ENCODE measurements at places on chromosomes 5 and 9.

DNA sequence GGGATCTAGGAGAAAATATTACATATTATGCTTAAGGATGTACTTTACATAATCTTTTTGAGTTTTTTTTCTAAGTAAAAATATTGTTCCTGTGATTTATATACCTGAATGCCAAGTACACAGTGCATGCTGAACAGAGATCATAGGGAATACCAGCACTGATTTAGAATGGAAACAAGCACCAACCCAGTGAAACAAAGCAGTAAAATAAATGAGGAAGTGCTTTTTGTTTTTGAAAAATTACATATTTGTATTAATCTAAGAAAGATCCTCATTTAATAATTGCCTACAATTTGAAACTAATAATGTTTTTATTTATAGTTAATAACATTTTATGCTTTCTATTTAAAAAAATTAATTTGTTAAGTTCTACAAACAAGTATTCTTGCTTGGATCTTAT is 18.0 kb downstream of the GARNL3 start:
- no peak overlapping the region for H3K4me3 ChIP-seq
- H3K4me1 ChIP-seq, result peaks cover 19% of the 10 kb centered on the region
- H3K36me3 ChIP-seq, result no peaks in the 10 kb centered on the region
- DNase-seq, result no peak
- H3K27ac ChIP-seq, result no peak overlapping the region
- no peaks in the 10 kb centered on the region for H3K27me3 ChIP-seq

GRCh38 chr9:109557481-109557880 is 59.4 kb upstream of the PTPN3 start:
- H3K27me3 ChIP-seq, result no peaks in the 10 kb centered on the region
- no peak overlapping the region for H3K27ac ChIP-seq
- peaks cover 6% of the 10 kb centered on the region for H3K4me1 ChIP-seq
- no peaks in the 10 kb centered on the region for H3K36me3 ChIP-seq
- no peak for DNase-seq

- peaks cover 38% of the 10 kb centered on the region for H3K4me1 ChIP-seq
- H3K36me3 ChIP-seq, result no peaks in the 10 kb centered on the region
- no peak for DNase-seq
- no peak overlapping the region for H3K4me3 ChIP-seq
- H3K27me3 ChIP-seq, result no peaks in the 10 kb centered on the region
Observed at GRCh38 chr9:518540-518939, 303.9 kb downstream of the DOCK8 start.

GRCh38 chr5:43268188-43268820 is 44.9 kb downstream of the HMGCS1 start:
- H3K4me3 ChIP-seq, result no peak overlapping the region
- no peak overlapping the region for H3K27ac ChIP-seq
- no peaks in the 10 kb centered on the region for H3K4me1 ChIP-seq
- no peaks in the 10 kb centered on the region for H3K36me3 ChIP-seq
- no peak for DNase-seq

DNA sequence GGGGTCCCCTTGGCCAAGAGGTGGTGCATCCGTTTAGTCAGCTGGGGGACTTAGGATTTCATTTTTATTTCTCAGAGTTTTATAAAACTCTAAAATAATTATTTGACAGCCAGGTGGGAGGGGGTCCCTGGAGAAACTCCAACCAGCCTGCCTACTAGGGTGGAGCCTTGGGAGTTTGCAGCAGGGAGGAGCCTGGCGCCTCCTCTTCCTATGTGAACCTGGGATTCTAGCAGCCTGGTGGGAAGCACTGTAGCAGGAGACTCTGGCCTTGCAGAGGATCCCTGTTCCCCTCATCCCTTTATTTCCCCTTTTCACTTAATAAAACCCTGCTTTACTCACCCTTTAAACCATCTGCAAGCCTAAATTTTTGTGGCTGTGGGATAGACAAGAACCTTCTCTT is 50.8 kb downstream of the FXN start:
- peaks cover 6% of the 10 kb centered on the region for H3K4me1 ChIP-seq
- H3K36me3 ChIP-seq, result no peaks in the 10 kb centered on the region
- H3K4me3 ChIP-seq, result no peak overlapping the region
- DNase-seq, result no peak
- H3K27me3 ChIP-seq, result no peaks in the 10 kb centered on the region
- H3K27ac ChIP-seq, result no peak overlapping the region

DNA sequence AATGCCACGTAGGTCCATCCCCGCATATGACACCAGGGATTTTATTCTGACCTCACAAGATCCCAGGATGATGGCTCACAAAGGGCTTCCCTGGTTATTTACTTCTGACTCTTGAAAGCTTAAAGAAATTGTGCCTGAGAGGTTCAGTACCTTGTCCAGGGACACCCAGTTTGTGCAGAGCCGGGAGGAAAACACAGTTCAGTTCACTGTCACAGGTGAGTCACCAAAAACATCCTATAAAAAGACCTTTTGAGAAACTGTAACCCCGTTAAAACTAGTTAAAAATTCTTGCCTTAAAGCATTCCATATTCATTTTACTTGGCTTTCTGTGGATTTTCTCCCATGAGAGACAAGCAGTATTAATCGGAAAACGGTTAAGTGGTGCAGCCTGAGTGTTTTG is 56.6 kb downstream of the ZNF510 start:
- H3K27me3 ChIP-seq, result no peaks in the 10 kb centered on the region
- H3K4me3 ChIP-seq, result no peak overlapping the region
- H3K4me1 ChIP-seq, result no peaks in the 10 kb centered on the region
- peaks cover 8% of the 10 kb centered on the region for H3K36me3 ChIP-seq

GRCh38 chr5:45512521-45512920 is 183.7 kb downstream of the HCN1 start:
- H3K27me3 ChIP-seq, result no peaks in the 10 kb centered on the region
- no peaks in the 10 kb centered on the region for H3K36me3 ChIP-seq
- H3K4me1 ChIP-seq, result no peaks in the 10 kb centered on the region
- H3K27ac ChIP-seq, result no peak overlapping the region
- H3K4me3 ChIP-seq, result no peak overlapping the region

DNA sequence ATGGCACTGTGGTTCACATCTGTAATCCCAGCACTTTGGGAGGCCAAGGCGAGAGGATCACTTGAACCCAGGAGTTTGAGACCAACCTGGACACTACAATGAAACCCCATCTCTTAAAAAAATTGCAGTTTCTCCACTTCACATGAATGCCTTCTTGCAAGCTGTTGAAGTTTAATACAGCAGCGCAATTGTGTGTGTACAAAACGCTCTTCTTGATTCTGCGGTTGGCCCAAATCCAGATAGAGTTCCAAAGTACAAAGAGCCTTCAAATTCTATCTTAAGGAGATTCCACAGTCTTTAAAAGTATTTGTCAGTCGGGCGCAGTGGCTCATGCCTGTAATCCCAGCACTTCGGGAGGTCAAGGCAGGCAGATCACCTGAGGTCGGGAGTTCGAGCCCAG is 9.3 kb upstream of the SETX start:
- no peaks in the 10 kb centered on the region for H3K27me3 ChIP-seq
- H3K36me3 ChIP-seq, result no peaks in the 10 kb centered on the region
- no peaks in the 10 kb centered on the region for H3K4me1 ChIP-seq
- no peak for DNase-seq
- H3K4me3 ChIP-seq, result no peak overlapping the region
- H3K27ac ChIP-seq, result no peak overlapping the region

GRCh38 chr5:132947671-132948070 is 15.8 kb downstream of the AFF4 start:
- no peaks in the 10 kb centered on the region for H3K27me3 ChIP-seq
- H3K36me3 ChIP-seq, result no peaks in the 10 kb centered on the region
- H3K27ac ChIP-seq, result no peak overlapping the region

DNA sequence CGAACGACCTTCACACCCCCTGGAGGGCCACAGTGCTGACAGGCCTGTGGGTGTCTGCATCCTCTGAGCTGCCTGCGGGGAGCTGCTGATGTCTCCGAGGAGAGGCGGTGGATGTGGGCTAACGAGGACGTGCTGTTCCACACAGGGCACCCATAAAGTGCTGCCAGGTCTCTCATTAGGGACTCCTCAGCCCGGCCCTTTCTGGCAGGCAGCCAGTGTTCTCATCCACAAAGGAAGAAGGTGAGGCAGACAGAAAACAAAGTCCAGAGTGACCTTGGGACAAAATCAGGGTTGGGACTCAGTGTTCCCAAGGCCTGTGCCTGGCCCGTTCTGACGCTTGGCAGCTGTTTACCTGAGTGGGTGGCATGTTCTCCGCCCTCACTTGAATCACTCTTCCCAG is 29.3 kb downstream of the CARTPT start:
- no peaks in the 10 kb centered on the region for H3K36me3 ChIP-seq
- no peak overlapping the region for H3K4me3 ChIP-seq
- H3K4me1 ChIP-seq, result peaks cover 17% of the 10 kb centered on the region
- no peaks in the 10 kb centered on the region for H3K27me3 ChIP-seq
- peak; percentile 80 for DNase-seq

- H3K36me3 ChIP-seq, result no peaks in the 10 kb centered on the region
- H3K27ac ChIP-seq, result peak overlapping the region; percentile 75
- no peaks in the 10 kb centered on the region for H3K27me3 ChIP-seq
Observed at GRCh38 chr9:129027685-129028191, 393 bp downstream of the SH3GLB2 start.

- H3K27ac ChIP-seq, result no peak overlapping the region
- H3K4me3 ChIP-seq, result no peak overlapping the region
- DNase-seq, result no peak
- H3K27me3 ChIP-seq, result no peaks in the 10 kb centered on the region
Observed at GRCh38 chr9:79615038-79615437, 43.3 kb downstream of the TLE4 start.

DNA sequence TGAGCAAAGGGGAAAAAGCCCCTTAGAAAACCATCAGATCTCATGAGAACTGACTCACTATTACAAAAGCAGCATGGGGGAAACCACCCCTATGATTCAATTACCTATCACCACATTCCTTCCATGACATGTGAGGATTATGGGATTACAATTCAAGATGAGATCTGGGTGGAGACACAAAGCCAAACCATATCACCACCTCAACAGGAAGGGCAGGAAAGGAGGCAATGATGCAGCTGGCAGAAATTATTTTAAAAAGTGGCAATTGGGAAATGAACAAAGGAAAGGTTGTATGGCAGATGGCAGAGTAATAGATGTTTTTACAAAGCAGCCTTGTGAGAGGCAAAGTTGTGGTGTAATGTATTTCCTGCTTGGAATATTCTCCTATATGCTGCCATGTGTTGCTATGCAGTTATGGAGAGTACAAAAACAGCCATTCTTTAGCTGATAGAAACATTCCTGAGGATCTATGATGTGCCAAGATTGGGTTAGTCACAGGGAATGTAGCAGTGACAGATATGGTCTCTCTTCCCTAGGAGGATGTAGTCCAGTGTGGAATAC is 138.8 kb downstream of the SMC2 start:
- H3K4me3 ChIP-seq, result no peak overlapping the region
- no peak overlapping the region for H3K27ac ChIP-seq
- no peaks in the 10 kb centered on the region for H3K27me3 ChIP-seq
- no peak for DNase-seq

DNA sequence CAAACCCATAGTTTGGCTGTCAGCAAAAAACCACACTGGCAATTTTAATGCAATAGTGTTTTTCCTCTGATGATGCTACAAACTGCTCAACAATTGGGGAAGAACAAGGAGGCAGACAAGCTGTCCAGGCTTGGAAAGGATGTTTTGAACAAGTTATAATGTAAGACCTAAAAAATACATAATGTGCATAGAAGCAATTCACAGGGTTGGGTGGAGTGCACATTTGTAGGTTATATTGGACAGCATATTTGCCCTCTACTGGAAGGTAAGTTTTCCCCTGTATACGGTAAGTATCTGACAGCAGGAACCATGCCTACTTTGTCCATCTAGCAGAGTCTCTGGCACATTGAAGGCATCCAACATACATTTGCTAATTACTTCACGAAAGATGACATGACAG is 114.3 kb upstream of the PUM3 start:
- H3K4me3 ChIP-seq, result no peak overlapping the region
- no peaks in the 10 kb centered on the region for H3K4me1 ChIP-seq
- no peak for DNase-seq

- no peak overlapping the region for H3K4me3 ChIP-seq
- no peaks in the 10 kb centered on the region for H3K36me3 ChIP-seq
- no peaks in the 10 kb centered on the region for H3K27me3 ChIP-seq
- H3K4me1 ChIP-seq, result no peaks in the 10 kb centered on the region
- no peak for DNase-seq
Observed at GRCh38 chr9:121206516-121207370, 5.1 kb upstream of the RAB14 start.

DNA sequence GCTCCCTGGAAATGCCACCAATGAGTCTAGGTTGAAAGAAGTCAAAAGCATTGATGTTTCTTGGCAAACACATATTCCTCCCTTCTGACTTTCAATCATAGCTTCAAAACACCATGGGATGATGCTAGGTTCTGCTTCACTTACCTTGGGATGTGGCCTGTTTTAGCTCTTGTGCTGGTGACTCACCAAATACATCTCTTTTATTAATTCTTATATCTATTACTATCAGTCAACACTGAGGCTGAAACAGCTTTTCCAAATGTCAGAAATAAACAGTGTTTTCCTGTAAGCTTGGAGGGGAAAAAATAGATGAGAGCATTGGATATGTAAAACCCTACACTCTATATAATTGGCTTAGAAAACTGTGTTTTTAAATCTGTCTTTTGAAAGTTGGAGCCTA is 245.4 kb upstream of the NREP start:
- peaks cover 12% of the 10 kb centered on the region for H3K4me1 ChIP-seq
- H3K27ac ChIP-seq, result no peak overlapping the region
- DNase-seq, result no peak
- H3K27me3 ChIP-seq, result no peaks in the 10 kb centered on the region
- no peak overlapping the region for H3K4me3 ChIP-seq

DNA sequence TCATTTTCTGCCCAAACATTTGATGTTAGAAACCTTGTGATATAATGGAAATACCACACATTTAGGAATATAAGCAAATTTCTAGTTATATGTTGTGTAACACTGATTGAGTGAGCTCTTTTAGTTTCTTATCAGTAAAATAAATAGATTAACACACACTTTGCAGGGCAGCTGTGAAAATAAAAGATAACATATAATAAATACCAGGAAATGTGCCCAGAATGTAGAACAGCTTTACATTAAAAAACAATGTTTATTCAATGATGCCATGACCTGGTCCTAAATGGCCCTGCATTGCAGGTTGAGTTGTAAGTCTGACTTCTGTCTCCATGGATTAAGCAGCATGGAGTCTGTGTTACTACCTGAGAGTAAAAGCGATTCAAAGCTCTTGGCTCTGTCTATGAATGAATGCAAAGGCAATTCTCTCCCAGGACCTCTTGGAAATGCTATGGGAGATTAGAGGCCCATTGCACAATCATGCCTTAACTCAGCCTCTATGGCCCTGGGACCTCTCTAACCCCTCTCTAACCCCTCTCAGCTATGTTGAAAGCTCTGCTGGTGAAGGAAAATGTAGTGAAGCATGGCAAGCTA is 296.0 kb upstream of the ACTBL2 start:
- peaks cover 24% of the 10 kb centered on the region for H3K4me1 ChIP-seq
- no peak overlapping the region for H3K4me3 ChIP-seq

DNA sequence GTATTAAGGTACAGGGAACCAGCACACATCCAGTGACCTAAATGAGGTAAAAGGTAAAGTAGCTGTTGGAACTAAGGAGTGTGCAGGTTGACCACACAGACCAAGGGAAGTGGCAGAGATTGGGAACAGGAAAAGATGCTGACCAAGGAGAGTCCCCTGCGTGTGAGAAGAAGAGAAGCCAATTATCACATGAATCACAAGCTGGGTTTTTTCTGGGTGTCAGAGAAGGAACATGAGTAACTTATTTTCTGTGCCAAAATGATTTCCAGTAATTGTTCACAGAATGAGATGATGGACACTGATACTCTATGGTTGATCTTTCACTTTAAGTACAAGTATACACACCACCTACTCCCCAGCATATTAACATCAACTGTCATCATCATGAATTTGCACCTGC is 130.7 kb upstream of the ACO1 start:
- no peaks in the 10 kb centered on the region for H3K27me3 ChIP-seq
- H3K36me3 ChIP-seq, result no peaks in the 10 kb centered on the region
- H3K4me3 ChIP-seq, result no peak overlapping the region
- no peaks in the 10 kb centered on the region for H3K4me1 ChIP-seq
- H3K27ac ChIP-seq, result no peak overlapping the region
